Fibroblast of skin of right quadriceps (primary cell): ENCODE measurements at places on chromosomes 1 and 21.

DNA sequence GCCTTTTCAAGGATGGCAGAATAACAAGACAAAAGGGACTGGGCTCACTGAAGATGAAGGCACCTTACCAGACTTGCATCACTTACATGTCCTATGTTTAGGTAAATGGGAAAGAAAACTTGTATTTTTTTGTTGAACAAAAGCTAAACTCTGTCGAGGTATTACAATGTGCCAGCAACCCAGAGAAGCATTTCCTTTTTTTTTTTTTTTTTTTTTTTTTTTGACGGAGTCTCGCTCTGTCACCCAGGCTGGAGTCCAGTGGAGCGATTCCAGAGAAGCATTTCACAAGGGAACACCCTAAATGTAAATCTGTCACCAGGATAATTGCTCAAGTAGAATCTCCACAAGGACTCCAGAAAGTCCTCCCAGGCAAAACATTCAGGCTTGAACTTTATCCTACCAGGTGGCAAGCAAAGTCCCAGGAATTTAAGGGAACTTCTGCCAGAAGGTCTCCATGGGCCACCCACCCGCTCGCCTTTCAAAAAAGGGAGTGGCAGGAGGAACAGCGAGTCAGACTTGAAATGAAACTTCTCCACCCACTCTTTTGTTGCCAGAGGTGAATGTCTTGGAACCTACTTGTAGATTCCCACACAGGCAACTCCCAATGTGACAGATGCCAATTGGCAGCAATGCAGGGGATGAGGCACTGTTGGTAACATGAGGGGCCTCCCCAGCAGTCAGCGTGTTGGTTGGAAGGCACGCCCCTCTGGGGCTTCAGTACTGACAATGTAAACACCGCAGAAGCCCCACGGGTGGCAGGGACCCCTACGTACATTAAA, 125.0 kb downstream of the TIAM1 start:
- peak; percentile 46 for DNase-seq

DNA sequence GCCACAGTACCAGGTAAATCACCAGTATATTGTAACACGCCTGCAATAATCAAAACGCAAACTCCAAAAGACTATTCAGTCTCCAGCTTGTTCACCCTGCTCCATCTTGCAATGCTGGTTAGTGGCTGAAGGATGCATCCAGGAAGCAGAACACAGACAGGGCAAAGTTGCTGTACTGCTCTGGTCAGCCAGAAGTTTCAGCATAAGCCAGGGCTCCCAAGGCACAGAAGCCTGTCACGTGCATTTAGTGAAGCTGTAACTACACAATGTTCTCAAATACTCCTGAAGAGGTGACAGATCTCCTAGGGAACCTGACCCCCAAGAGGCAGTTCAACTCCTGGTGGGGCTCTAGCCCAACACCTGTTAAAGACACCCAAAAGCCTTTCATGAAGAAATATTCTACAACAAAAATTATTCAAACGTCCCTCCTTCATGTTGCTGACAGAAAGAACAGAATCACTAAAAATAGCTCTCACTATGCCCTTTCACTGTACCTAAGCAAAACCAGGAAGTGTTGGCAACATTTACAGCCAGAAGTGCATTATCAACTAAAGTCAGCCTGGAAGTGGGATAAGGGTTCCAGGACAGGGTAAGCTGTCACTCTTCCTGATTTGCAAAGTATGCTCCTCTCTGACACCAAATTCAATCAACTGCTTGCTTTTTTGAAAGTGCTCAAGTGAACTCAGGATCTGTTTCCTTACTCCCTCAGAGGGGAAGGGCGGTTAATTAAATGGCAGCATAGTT, 52.1 kb downstream of the SLC35D1 start:
- DNase-seq, result no peak

GRCh38 chr1:3375245-3375644, 79.2 kb upstream of the ARHGEF16 start:
- DNase-seq, result no peak

GRCh38 chr1:31912839-31913239, 25.3 kb downstream of the PTP4A2 start:
- no peak for DNase-seq

DNA sequence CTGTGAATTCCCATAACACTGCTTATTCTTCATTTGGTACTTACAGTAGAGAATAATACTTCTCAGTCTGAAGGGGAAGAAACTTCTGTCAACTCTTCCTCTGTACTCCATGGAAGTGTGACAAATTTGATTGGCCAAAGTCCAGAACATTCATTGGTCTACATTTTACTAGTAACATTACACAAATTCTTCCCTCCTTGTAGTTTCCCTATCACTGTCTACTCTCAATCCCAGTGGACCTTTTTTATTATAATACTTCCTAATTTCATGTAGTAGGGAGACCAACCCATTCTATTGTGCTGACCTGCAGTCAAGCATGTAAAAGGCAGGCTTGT, 74.7 kb downstream of the ALG6 start:
- peak; percentile 23 for DNase-seq

- no peak for DNase-seq
Observed at GRCh38 chr21:45200581-45201296, 87.0 kb downstream of the POFUT2 start.

GRCh38 chr1:53115403-53116306, 26.8 kb downstream of the SLC1A7 start:
- peak; percentile 53 for DNase-seq

GRCh38 chr1:60068393-60069045, 5.1 kb downstream of the C1orf87 start:
- DNase-seq, result peak; percentile 85

- DNase-seq, result peak; percentile 7
Observed at GRCh38 chr1:217535601-217536377, 95.1 kb downstream of the GPATCH2 start.

- DNase-seq, result no peak
Observed at GRCh38 chr1:55702064-55702463, 486.9 kb upstream of the USP24 start.

GRCh38 chr1:177287270-177287669, 116.5 kb downstream of the BRINP2 start:
- no peak for DNase-seq

DNA sequence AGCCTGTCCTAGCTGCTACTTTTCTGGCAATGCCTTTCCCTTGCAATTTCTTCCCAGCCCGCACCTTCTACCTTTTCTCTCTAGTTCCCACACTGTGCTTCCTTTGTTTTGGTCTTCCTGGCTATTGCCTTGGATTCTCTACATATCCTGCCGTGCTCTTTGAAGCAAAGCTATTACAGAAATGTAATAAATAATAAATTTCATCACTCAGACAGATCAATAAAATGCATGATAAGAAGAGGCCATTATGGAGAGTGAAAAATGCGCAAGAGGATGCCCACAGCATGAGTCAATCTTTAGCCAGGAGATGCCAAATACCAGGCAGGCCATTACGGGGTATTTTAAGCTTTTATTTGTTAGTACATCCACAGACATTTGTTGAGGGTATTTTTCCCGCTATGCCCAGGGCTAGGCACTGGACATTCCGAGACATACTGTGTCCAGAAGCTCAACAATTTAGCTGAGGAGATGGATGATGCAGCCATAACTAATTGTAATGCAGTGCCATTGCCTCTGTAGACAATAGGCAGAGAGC, 163.6 kb downstream of the ST6GALNAC3 start:
- DNase-seq, result peak; percentile 65

DNA sequence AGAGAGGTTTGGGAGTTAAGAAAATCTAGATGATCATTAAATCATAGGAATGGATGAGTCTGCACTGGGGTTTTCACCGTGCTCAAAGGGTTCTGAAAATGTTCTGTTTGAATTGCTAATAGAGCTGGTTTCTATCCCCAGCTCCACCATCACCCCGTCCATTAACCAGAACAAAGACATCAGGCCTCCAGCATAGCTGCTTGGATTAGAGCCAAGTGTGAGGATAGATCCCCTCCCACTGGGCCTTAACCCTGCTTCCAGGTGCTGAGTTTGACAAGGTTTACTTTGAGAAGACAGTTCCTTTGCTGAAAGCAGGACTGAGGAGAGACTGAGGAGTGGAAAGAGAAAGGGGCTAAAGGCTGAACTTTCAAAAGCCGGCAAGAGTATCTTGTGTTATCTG, 48.3 kb downstream of the MPZL1 start:
- DNase-seq, result no peak

DNA sequence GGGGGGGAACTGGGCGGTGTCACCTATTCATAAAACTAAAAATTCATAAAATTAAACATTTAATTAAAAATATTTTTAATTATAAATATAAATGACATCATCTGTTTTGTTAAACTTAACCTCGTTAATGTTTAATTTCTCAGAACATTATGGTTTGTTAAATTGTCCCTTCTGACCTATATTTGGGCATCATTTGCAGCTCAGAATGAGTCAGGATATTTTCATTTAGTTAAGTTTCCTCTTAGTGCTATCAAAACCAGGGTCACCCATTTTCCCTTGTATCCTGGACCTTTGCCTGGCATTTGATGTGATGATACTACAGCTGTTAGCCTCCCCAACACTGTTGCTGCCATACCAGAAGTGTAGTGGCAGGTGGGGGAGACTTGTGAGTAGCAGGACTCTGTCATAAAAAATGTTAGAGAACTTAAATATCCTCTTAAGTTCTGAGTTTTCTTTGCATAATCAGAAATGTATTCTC, 30.3 kb downstream of the TSNAX start:
- no peak for DNase-seq

DNA sequence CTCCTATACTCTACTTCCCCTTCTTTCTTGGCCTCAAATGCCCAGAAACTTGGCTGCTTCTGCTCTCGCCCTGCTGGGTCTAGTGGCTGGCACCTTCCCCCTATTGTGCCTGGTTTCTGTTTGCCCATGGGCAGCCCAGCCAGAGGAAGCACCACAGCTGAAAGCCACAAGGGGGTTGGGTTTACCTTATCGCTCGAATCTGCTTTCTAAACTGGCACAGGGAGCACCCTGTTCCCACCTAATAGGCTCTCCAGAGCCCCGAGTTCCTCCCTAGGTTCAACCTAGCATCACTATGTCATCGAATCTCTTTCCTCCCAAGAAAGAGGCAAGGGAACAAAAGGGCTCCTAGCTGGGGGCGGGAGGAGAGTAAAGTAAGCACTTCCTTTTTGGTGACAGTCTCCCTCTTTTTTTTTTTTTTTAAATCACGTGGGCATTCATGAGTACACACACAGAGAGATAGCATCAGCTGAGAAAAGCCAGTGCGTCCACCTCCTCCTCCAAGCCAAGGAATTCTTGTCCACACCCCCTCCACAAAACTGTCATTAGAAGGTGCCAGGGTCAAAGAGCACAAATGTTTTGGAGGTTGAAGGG, 72.8 kb downstream of the PLEKHA6 start:
- no peak for DNase-seq

DNA sequence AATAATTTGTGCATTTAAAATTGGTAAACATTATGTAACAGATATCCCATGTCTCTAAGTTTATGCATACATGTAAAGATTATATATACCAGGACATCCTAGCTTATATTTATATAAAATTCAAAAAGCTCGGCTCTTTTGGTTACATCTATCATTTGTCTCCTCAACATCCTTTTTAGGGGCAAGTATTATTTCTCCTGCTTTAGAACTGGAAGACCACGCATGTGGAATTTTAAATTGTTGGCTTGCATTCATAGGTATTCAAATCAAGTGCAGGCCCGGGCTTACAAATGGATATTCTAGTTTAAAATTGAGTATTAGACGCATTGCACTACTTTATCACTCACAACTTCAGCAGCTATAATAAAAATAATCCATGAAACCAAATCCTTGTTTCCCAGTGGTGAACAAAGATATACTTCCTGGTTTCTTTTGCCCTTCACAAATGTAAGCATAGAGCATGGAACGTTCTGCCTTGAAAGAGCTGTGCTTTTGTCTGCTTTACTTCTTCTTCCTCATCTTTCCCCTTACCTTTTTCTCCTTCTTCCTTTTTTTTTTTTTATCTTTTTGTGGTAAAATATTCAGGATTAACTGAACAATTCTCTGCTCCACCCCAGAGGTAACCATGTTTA, 57.1 kb downstream of the DDAH1 start:
- DNase-seq, result no peak

DNA sequence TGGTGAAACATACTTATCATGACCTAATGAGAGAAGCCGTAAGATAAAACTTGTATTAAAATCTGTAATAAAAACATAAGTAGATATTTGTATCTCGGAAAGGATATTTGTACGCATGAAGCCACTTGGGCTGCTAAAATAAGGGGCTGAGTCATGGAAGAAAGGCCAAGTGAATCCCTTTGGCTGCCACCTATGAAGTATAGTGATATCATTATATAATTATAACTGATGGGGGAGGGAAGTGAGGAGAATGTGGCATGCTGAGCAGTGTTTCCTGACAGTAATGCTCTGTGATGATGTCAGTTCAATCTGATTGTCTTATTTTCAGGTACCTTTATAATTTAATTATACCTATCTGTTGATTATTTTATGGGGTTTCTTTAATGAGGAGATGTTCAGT, 13.6 kb downstream of the RWDD3 start:
- DNase-seq, result no peak

DNA sequence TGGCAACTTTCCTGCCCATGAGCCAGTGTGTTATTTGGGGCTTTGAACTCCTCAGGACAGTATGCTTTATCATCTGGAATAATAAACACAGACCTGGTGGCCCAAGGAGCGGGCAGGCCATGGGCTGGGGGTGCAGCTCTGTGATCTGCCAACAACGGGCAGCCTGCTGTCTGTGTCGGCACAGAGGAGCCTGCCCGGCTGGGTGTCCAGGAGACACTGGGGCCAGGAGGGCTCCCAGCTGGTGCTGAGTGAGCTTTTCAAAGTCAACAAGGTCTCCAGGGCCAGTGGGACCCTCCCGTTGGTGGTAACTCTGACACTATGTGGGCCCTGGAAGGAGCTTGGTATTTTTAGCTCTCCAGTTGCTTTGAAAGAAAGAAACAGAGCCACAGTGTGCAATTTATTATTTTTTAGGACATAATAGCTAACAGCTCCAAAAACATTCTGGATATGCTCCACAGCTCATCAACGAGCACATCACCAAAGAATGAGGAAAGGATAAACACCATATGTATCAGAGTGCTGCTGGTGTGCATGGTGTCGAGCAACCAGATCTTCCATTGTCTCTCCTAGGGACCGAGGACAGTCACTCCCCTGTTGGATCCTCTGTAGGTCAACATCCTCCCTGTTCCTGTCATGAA, 488.7 kb upstream of the USP24 start:
- peak; percentile 66 for DNase-seq

- DNase-seq, result no peak
Observed at GRCh38 chr1:87592156-87592555, 263.5 kb downstream of the LMO4 start.

DNA sequence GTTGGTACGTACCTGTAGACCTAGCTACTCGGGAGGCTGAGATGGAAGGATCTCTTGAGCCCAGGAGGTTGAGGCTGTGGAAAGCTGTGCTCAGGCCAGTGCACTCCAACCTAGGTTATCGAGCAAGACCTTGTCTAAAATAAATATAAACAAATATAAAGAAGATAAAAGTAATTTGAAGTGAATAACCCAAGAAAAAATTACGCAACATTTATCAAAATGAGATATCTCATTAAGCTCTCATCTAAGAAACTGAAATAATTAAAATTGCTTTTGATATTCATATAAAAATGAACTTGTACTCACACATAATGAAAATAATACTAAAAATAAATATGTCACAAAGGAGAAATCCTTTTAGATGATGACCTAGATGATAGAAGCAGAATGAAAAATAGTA, 647.1 kb upstream of the NCAM2 start:
- no peak for DNase-seq

- no peak for DNase-seq
Observed at GRCh38 chr1:63643517-63643916, 50.3 kb downstream of the PGM1 start.
